CD4-positive, alpha-beta memory T cell (primary cell): ENCODE measurements at places on chromosomes 2 and 18. TPM values are rescaled to one million over a fixed set of nuclear protein-coding genes. Genes with fewer than 3 reads are reported as not detected.

HOXD3 gene
- polyA plus RNA-seq = not detected

GRCh38 chr2:143261986-143262385 is 132.8 kb downstream of the ARHGAP15 start:
- no peaks in the 10 kb centered on the region for H3K36me3 ChIP-seq
- peaks cover 81% of the 10 kb centered on the region for H3K4me1 ChIP-seq
- peak overlapping the region; percentile 60 for H3K27ac ChIP-seq

DNA sequence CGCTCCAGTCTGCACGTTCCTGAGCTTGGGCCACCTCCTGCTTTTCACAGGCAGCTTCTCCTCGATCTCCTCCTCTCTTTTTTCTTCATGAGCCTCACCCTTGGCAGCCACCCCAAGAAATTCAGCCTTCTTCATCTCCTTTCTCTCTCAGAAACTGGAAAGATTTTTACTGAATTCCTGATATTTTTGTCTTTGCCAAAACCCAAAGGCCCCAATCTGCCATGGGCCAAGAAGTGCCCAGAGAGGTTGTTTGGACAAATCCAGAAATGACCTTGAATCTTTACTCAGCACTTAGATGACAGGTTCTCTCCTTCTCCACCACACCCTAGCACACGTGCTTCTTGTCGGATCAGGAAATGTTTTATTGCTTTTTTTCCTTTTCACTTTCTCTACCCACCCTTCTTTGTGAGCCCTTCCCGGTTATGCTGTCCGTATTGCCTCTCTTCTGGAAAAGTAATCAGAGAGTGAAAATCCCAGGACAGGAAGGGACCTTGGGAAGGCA is 134.5 kb upstream of the TNP1 start:
- no peak overlapping the region for H3K27ac ChIP-seq
- DNase-seq = no peak
- no peak overlapping the region for H3K4me3 ChIP-seq
- H3K36me3 ChIP-seq = no peaks in the 10 kb centered on the region
- no peaks in the 10 kb centered on the region for H3K4me1 ChIP-seq
- H3K27me3 ChIP-seq = no peaks in the 10 kb centered on the region

ADD2 gene
- not detected for polyA plus RNA-seq

- no peak for DNase-seq
- H3K4me3 ChIP-seq = no peak overlapping the region
- no peaks in the 10 kb centered on the region for H3K4me1 ChIP-seq
- H3K27ac ChIP-seq = no peak overlapping the region
- no peaks in the 10 kb centered on the region for H3K27me3 ChIP-seq
- H3K36me3 ChIP-seq = no peaks in the 10 kb centered on the region
These were observed 327.0 kb downstream of the PDE11A start for GRCh38 chr2:177745531-177745930.

LCT gene
- polyA plus RNA-seq = not detected

GRCh38 chr2:119455066-119455718 is 23.5 kb downstream of the TMEM37 start:
- H3K36me3 ChIP-seq = no peaks in the 10 kb centered on the region
- no peak for DNase-seq
- H3K27me3 ChIP-seq = peaks cover 6% of the 10 kb centered on the region
- no peak overlapping the region for H3K4me3 ChIP-seq

GRCh38 chr2:18074476-18074875 is 196.0 kb downstream of the KCNS3 start:
- H3K27ac ChIP-seq = no peak overlapping the region
- H3K4me1 ChIP-seq = no peaks in the 10 kb centered on the region
- no peak for DNase-seq
- H3K27me3 ChIP-seq = no peaks in the 10 kb centered on the region
- no peak overlapping the region for H3K4me3 ChIP-seq
- no peaks in the 10 kb centered on the region for H3K36me3 ChIP-seq

DNA sequence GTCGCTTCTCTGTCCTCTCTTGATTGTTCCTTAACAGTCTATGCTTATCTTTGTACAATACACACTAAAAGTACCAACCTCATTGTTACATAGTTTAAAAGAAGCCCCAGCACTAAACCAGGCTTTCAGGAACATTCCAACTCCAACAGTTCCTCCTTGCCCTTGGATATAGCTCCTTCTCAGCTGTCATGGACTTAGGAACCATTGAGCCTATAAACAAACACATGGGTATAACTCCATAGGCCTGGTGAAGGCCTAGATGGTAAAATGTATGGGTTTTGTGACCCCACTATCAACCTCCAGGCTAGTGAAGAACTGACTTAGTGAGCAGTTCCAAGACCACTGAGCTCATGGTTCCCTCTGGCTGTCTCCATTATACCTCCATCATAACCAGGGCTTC is 74.8 kb upstream of the SLC39A10 start:
- no peak for DNase-seq
- H3K27ac ChIP-seq = no peak overlapping the region
- H3K27me3 ChIP-seq = no peaks in the 10 kb centered on the region

DNA sequence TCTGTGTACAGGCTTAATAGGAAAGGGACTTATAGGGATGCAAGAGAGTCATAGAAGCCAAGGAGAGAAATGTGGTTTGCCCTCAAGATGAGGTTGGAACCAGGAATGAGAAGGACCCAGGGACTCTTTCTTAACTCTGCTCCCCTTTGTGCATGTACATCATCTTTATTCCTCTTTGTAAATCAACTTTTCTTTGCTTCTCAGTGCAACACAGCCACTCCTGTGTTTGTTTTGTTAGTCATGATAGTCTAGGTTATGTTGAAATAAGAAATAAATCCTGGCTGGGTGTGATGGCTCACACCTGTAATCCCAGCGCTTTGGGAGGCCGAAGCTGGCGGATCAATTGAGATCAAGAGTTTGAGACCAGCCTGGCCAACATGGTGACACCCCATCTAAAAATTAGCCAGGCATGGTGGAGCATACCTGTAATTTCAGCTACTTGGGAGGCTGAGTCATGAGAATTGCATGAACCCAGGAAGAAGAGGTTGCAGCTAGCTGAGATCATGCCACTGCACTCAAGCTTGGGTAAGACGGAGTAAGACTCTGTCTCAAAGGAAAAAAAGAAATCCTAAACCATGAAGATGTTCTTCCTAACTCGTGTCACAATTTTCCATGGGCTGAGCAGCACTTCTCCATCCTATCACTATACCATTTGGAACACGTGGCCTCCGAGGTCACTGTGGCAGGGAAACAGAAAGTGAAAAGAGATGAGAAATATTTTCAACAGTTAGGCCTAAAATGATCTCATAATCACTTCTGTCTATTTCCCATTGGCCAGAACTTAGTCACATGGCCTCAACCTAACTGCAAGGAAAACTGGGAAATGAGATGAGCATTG is 73.0 kb upstream of the TMEM17 start:
- no peaks in the 10 kb centered on the region for H3K36me3 ChIP-seq
- H3K4me3 ChIP-seq = no peak overlapping the region
- no peak for DNase-seq

GRCh38 chr2:21489080-21489479 is 365.3 kb downstream of the TDRD15 start:
- no peaks in the 10 kb centered on the region for H3K36me3 ChIP-seq
- no peaks in the 10 kb centered on the region for H3K4me1 ChIP-seq
- H3K27ac ChIP-seq = no peak overlapping the region
- H3K4me3 ChIP-seq = no peak overlapping the region
- no peak for DNase-seq
- H3K27me3 ChIP-seq = no peaks in the 10 kb centered on the region

- no peak for DNase-seq
- no peaks in the 10 kb centered on the region for H3K4me1 ChIP-seq
- no peaks in the 10 kb centered on the region for H3K36me3 ChIP-seq
- no peak overlapping the region for H3K4me3 ChIP-seq
- H3K27me3 ChIP-seq = no peaks in the 10 kb centered on the region
- no peak overlapping the region for H3K27ac ChIP-seq
These were observed 132.6 kb downstream of the VWC2L start for GRCh38 chr2:214543386-214543955.

GRCh38 chr18:39909706-39910105 is 2045.3 kb upstream of the PIK3C3 start:
- H3K4me1 ChIP-seq = no peaks in the 10 kb centered on the region
- H3K36me3 ChIP-seq = no peaks in the 10 kb centered on the region
- no peak overlapping the region for H3K27ac ChIP-seq
- DNase-seq = no peak

- H3K36me3 ChIP-seq = no peaks in the 10 kb centered on the region
- H3K4me3 ChIP-seq = no peak overlapping the region
- DNase-seq = no peak
- no peaks in the 10 kb centered on the region for H3K27me3 ChIP-seq
These were observed 38.5 kb upstream of the ODC1 start for GRCh38 chr2:10486601-10487079.

DNA sequence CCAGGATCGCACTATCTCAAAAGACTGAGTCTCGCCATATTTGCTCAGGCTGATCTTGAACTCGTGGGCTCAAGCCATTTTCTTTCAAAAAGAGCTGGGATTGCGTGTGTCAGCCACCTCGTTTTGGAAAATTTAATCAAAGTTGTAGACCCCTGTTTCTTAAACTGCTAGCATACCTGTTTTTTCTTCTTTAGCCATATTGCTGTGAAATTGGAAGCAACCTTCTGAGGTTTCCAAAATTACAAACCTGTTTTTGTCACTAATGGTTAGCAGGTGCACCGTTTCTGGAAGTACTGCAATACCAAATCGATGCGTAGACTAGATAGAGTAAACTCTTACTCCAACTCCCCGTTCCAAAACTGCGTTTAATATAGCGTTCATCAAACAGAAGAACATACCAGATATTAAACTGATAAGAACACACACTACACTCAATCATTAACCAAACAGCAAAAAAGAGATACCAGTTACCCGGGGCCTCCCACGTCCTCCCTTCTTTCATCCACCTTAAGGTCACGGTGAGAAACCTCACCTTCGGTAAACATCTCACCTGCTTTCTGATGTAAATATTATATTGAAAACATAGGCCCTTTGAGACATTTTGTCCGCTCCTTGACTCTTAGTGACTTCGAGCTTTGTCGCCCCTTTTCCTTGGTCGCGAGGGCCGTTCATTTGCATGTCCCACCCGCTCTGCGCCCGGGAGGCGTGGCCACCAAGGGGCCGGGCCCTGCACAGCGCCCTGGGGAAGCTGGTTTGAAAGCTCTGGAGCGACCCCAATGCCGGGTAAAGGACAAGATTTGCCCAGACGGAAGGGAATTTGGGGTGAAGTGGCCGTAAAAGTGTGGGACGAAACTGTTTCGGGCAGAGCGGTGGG is at the start of gene RNU2-63P:
Gene RNU2-63P (minus strand): TSS at position 462 of the 874 bp plus-strand sequence.
- H3K4me1 ChIP-seq = peaks cover 12% of the 10 kb centered on the region
- no peaks in the 10 kb centered on the region for H3K27me3 ChIP-seq
- H3K4me3 ChIP-seq = peak within 1 kb of the TSS; percentile 88
- peak within 1 kb of the TSS; percentile 87 for H3K27ac ChIP-seq

SCLY gene
- 17.7 TPM for polyA plus RNA-seq

DNA sequence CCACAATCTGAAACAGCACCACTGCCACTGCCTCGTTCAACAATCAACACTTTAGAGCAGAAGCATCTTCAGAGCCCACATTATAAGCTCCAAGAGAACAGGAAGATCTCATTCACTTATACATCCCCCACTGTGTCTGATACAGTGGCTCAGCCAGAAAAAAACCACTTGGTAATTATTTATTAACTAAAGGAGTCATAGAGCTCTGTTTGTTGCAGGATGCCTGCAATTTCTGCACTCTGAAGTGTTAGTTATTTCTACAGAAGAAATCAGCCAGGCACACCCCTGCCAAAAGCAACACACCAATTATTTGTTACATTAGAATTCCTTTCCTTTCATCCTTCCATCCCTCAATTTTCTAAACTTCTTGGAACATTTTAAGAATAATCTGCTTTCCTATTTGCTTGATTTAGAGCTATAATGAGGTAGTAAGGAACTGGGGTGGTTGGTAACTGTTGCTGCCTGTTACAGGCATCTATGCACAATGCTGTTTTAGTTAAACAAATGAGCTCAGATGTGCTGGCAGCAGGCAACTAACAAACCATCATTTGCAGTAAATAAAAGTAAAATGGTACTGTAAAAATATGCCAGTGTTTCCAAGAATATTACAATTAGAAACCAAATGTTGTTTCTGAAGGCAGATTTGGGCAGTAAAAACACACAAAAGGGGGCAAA is 59.9 kb downstream of the DYM start:
- H3K4me1 ChIP-seq = peaks cover 34% of the 10 kb centered on the region
- no peaks in the 10 kb centered on the region for H3K36me3 ChIP-seq
- no peak overlapping the region for H3K4me3 ChIP-seq
- no peaks in the 10 kb centered on the region for H3K27me3 ChIP-seq
- no peak overlapping the region for H3K27ac ChIP-seq

DNA sequence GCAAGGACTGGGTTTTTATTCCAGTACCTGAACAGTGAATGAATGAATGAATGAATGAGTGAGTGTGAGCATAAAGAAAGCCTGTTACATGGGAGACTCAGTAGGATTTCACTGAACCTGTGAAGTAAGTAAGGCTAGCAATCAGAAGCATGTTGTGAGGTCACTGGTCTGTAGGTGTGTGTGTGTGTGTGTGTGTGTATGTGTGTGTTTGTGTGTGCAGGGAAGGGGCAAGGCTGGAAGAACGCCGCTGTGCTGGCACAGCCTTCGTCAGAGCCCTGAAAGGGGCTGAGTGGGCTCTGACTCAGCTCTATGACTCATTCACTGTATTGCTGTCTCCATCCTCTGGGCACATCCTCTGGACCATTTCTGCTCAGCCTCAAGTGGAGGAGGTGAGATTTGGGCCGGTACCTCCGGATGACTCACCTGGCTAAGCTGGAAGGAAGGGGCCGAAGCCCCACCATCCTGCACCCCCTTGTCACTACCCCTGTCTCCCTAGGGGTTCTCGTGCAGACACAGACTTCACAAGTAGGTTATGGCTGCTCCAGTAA is 51.4 kb upstream of the MRPL33 start:
- H3K4me3 ChIP-seq = no peak overlapping the region
- H3K4me1 ChIP-seq = peaks cover 16% of the 10 kb centered on the region
- no peaks in the 10 kb centered on the region for H3K36me3 ChIP-seq

- no peaks in the 10 kb centered on the region for H3K36me3 ChIP-seq
- H3K27ac ChIP-seq = no peak overlapping the region
- H3K4me1 ChIP-seq = no peaks in the 10 kb centered on the region
- DNase-seq = peak; percentile 23
These were observed 285.0 kb upstream of the PARD3B start for GRCh38 chr2:204260162-204260877.

PER2 gene
- 5.3 TPM for polyA plus RNA-seq

GRCh38 chr2:237510502-237511217 is 23.6 kb downstream of the MLPH start:
- H3K36me3 ChIP-seq = no peaks in the 10 kb centered on the region
- no peak for DNase-seq
- H3K4me1 ChIP-seq = no peaks in the 10 kb centered on the region
- H3K4me3 ChIP-seq = no peak overlapping the region
- no peak overlapping the region for H3K27ac ChIP-seq
- no peaks in the 10 kb centered on the region for H3K27me3 ChIP-seq

- H3K36me3 ChIP-seq = no peaks in the 10 kb centered on the region
- no peak for DNase-seq
- no peaks in the 10 kb centered on the region for H3K27me3 ChIP-seq
- H3K4me1 ChIP-seq = peaks cover 10% of the 10 kb centered on the region
These were observed 33.0 kb upstream of the MEP1B start for GRCh38 chr18:32156855-32157254.

SGPP2 gene
- 2.1 TPM for polyA plus RNA-seq

DNA sequence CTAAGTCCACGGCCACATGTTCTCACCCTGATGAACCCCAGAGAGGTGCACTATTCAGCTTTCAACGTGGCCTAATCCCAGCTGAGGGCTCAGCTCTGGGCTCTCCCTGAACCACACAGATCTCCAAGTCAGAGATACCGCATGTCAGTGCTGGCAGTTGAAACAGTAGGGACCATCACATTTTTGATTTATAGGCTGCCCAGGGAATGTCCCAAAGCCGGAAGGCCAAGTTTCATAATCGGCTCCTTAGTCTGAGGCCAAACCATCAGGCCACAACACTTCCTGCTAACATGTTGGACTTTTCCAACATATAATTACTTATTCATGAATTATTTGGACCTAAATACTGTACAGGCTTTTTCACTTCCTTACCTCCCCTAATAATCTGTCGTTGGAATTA is 91.9 kb upstream of the KLHL29 start:
- H3K36me3 ChIP-seq = no peaks in the 10 kb centered on the region
- H3K4me1 ChIP-seq = no peaks in the 10 kb centered on the region
- no peak for DNase-seq
- H3K27ac ChIP-seq = no peak overlapping the region

ARHGAP15 gene
- polyA plus RNA-seq = 506 TPM
